ENCODE measurements at places on chromosomes 1 and 21.

DNA sequence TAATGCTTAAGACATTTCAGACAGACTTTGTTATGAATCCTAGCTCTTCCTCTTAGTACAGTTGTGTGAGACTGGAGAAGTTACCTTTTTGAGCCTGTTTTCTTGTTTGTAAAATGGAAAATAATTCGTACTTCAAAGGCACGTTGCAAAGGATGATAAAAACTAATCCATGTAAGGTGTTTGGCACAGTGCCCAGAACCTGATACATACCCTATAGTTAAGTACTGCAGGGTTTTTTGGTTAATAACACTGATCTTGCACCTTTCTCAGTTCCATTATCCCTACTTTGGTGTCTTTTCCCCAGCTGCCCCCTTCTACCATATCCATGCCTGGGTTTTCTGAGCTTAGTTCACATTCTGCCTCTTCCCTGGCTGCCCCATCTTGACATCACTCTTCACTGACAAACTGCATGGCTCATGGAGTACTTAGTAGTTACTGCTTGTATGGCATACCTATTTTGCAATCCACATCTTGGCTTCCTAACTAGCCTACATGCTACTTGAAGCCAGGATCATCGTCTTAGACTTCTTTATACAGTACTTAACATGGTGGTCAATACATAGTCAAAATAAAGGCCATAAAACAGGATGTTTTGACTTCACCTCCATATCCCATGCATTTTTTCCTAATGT lies 10.1 kb downstream of the CCDC185 start:
- DNase-seq: no peak

DNA sequence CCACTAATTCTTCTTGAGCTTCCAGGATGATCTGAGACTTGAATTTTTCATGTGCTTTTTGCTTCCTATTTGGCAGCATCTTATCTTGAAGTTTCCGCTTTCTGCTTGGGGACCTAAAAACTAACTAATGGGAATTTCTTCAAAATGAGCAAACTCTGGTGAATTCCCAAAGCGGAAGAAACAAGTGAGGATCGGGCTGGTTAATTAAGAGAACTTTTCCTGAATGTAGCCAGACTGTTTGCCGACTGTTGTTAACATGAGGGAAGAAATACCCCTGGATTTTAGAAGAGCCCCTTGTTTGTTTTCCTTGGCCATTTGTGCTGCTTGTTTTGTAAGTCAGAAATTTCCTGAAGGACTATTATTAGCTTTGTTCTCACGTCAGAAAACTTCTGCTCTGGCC lies 6.1 kb upstream of the SELE start:
- DNase-seq: no peak

GRCh38 chr1:232965124-232965911 lies 14.9 kb downstream of the NTPCR start:
- DNase-seq: no peak

- no peak for DNase-seq
These were observed 20.1 kb upstream of the CDCP2 start for GRCh38 chr1:54172614-54173599.

GRCh38 chr1:164748253-164748899 lies 189.4 kb downstream of the PBX1 start:
- no peak for DNase-seq

DNA sequence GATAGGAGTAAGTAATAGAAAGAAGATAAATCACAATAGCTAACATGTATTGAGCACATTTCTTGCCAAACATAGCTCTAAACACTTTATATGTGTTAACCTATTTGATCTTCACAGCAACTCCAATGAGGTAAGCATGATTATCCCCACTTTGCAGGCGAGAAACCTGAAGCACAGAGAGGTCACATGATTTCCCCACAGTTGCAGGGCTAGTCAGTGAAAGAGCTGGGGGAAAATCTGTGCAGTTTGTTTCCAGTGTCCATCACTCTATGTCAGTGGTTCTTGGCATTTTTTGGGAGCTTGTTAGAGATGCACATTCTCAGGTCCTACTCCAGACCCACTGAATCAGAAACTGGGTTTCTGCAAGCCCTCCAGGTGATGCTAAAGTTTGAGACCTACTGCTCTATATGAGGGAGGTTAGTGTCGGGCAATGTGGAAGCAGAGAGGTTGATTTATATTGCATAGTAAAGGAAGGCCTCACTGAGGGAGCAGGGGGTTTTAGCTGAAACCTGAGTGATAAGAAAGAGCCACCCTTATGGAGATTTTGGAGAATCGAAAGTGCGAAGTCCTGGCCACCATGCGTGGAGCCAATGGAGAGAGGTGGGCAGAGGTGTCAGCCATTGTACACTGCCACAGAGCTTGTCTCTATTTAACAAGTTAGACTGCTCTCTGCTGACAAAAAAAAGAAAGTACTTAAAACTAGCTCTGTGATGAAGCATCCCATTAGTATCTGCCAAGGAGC lies 20.9 kb downstream of the MCOLN3 start:
- DNase-seq: no peak

- no peak for DNase-seq
These were observed 13.2 kb downstream of the MX2 start for GRCh38 chr21:41374867-41375533.

- DNase-seq: no peak
These were observed 207.2 kb downstream of the PBX1 start for GRCh38 chr1:164765992-164766720.

GRCh38 chr1:2108213-2108876 lies 58.1 kb downstream of the PRKCZ start:
- no peak for DNase-seq

DNA sequence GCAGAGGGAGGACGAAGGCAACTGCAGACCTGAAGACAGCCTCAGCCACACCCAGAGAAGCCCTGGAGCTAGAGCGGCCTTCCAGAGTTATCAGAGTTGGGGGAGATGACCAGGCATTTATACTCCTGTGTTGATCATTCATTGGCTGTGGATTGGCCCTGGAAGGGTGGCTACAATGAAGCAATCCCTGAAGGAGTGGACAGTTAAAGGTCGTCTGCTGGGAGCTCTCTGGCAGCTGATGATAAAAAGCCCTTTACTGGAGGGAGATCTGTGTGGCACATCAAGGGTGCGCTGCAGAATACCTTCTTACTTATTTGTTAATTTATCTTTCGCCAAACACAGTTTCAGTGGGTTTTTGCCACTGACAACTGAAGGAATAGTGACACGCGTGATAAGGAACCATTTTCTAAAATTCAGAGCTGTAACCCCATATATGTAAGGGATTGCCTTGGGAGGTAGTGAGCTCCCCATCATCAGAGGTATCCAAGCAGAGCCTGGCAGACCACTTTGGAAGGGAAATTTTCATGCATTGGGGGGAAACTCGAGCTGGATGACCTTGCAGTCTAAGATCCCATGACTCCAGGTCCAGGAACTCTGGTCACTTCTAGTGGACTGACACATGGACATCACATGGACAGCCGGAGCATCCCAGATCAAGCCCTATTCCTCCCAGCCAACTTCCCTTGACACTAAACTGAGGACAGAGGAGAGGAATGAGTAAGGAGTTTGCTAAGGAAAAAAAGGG lies 126.4 kb upstream of the GADD45A start:
- DNase-seq: no peak

GRCh38 chr1:175183586-175183985 lies 9.0 kb downstream of the KIAA0040 start:
- DNase-seq: no peak

- no peak for DNase-seq
These were observed 68.8 kb upstream of the BMP8A start for GRCh38 chr1:39422614-39423013.

DNA sequence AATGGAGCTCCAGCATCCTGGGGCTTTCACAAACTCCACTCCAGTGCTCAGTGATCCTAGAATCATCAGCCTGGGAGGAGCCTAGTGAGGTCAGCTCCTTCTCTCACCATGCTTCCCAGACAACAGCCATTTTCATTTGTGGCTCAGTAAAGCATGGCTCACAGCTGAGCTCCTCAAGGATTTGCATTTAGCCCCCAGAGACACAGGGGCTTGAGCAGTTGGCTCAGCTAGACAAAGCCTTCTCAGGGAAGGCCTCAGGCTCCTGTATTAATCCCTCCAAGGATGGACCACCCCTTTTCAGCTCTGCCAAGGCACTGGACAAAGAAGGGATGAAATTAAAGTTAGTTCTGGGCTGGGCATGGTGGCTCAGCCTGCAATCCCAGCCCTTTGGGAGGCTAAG lies 39.5 kb downstream of the ERI3 start:
- DNase-seq: no peak
